Tibial nerve (tissue), 4 donors: ENCODE measurements at places on chromosomes 2 and 18. TPM values are rescaled to one million over a fixed set of nuclear protein-coding genes. Genes with fewer than 3 reads are reported as not detected.

- DNase-seq, result no peak
Observed at GRCh38 chr18:49193897-49194296, 243.1 kb upstream of the SMAD7 start.

- DNase-seq, result no peak
Observed at GRCh38 chr2:9422321-9423099, 818 bp downstream of the ITGB1BP1 start.

- DNase-seq, result no peak
Observed at GRCh38 chr2:40725950-40726349, 274.1 kb upstream of the SLC8A1 start.

GRCh38 chr2:223560749-223561435, 41.3 kb downstream of the SCG2 start:
- no peak for DNase-seq

- no peak for DNase-seq
Observed at GRCh38 chr2:223101340-223102039, 49.5 kb downstream of the KCNE4 start.

DNA sequence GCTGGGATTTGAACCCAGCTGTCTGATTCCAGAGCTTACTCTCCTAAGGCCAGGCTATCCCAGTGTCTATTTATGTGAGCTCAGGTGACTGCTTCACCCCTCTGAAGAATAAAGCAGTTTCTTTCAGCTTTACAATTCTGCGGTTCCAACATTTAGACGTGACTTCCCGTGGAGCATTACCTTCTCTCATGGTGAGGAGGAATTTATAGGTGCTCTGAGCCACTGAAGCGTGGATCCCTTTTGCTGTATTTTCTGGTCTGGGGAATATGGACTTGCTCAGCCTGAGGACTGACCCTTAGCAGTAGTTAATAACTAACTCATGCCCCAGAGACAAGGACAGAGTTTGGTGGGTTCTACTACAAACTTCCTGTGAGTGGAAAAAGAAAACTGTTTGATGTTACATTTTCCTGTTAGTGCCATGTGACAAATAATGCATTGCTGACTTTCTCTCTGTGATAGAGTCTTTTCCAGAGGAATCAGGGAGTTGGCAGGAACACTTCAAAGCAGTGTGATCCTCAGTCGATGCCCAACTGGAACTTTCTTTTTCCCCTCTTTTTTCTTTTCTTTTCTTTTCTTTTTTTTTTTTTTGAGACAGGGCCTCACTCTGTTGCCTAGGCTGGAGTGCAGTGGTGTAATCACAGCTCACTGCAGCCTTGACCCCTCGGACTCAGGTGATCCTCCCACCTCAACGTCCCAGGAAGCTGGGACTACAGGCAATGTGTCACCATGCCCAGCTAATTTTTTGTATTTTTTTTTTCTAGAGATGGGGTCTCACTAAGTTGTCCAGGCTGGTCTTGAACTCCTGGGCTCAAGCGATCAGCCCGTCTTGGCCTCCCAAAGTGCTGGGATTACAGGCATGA, 21.9 kb downstream of the CASP10 start:
- DNase-seq, result no peak

DNA sequence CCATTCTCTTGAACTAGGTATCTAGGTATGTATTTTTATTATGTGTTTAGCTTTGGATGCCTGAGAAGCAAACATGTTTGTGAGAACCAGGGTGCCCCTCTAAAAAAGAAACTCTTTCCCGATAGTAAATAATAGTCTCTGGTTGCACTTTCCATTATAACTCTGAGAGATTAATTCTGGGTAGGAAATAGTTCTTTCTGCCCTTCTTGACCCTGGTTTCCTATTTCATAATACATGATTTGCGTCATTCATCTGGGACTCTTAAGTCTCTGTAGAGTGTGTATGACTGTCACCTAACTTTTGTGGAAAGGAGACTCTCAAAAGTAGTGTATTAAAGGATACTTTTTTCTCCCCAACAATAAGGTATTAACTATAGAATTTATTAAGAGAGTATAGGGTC, 31.5 kb downstream of the ACSL3 start:
- no peak for DNase-seq

- DNase-seq, result no peak
Observed at GRCh38 chr2:157486596-157487270, 42.8 kb upstream of the CYTIP start.

DNA sequence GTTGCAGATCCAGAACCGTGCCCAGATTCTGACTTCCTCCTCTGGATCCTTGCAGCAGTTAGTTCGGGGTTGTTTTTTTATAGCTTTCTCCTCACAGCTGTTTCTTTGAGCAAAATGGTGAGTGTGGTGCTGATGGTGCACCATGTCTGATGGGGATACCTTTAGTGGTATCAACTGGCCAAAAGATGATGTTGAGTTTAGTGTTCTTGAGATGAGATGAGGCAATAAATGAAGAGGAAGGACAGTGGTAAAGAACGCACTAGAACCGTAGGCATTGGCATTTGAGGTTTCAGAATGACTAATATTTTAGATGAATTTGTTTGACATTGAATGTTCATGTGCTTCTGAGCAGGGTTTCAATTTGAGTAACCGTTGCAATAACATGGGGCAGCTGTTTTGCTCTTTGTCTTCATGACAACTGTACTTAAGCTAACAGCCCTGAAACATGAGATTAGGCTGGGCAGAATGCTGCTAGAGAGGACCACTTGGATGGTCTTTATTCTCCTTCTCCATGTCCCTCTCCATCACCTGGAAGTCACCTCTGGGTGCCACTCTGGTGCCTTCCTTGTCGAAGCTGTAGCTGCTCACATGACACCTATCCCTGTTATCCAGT, 3.9 kb downstream of the CTLA4 start:
- no peak for DNase-seq

- no peak for DNase-seq
Observed at GRCh38 chr2:206802654-206803514, 37.5 kb downstream of the FASTKD2 start.

- DNase-seq, result no peak
Observed at GRCh38 chr18:36394486-36394885, 97.0 kb downstream of the FHOD3 start.

- DNase-seq, result no peak
Observed at GRCh38 chr2:238169708-238170251, 11.0 kb downstream of the ERFE start.

- DNase-seq, result no peak
Observed at GRCh38 chr2:18924886-18925285, 335.5 kb upstream of the NT5C1B start.

DNA sequence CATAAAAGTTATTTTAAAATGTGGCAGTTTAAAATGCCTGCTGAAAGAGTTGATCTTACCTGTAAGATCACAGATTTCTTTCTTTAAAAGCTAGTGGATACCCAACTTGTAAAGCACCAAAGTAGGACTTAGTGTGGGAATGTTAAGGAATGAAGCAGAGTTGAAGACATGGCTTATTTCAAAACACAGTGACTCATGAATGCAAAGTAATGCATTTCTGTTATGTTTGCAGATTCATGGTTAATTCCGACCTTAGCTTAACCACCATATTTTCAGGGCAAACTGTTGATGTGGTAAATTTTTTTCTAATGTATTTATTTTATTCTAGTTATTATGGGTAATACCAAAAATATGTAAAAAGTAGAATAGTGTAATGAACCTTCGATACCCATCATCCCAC, 206.8 kb upstream of the FOSL2 start:
- DNase-seq, result no peak

DNA sequence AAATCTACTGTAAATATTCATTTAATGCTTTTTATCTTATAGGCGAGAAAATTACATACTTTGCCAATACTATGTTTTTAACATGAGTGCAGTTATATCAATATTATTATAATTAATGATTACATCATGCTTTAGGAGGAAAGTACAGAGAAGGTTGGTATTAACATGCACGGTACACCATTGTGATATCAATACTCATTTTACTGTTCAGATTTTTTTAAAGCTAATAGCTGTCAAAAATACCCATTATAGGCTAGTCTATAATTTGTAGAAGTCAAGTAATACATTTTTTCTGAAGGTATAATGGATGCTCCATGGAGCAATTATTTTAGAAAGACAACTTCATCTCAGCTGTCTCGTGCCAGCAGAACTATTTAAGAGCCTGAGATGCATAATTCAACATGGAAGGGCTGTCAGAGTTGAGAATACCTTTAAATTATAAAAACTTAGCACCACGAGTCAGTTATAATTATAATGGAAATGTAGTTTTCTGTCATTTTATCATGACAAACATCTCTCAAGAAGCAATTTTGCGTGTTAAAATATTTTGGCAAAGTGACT, 1641.7 kb upstream of the ACVR2A start:
- DNase-seq, result no peak

GRCh38 chr18:34648269-34648985, 61.7 kb upstream of the DTNA start:
- no peak for DNase-seq

DNA sequence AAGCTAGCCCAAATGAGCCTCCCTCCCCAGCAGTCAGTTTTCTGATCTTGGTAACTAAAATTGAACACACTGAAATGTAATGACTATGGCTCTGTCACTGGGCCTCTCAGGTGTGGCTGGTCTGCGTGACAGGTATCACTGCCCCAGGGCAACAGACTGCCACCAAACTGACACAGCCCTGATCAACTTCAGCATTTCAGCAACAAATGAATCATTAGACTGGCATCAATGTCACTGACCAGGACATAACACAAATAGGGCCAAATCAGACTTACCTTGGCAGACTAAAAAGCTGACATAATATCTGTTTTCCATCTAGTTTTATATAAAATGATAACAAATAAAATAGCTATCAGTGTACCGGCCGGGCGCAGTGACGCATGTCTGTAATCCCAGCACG, 290.8 kb upstream of the CHAC2 start:
- DNase-seq, result no peak

DNA sequence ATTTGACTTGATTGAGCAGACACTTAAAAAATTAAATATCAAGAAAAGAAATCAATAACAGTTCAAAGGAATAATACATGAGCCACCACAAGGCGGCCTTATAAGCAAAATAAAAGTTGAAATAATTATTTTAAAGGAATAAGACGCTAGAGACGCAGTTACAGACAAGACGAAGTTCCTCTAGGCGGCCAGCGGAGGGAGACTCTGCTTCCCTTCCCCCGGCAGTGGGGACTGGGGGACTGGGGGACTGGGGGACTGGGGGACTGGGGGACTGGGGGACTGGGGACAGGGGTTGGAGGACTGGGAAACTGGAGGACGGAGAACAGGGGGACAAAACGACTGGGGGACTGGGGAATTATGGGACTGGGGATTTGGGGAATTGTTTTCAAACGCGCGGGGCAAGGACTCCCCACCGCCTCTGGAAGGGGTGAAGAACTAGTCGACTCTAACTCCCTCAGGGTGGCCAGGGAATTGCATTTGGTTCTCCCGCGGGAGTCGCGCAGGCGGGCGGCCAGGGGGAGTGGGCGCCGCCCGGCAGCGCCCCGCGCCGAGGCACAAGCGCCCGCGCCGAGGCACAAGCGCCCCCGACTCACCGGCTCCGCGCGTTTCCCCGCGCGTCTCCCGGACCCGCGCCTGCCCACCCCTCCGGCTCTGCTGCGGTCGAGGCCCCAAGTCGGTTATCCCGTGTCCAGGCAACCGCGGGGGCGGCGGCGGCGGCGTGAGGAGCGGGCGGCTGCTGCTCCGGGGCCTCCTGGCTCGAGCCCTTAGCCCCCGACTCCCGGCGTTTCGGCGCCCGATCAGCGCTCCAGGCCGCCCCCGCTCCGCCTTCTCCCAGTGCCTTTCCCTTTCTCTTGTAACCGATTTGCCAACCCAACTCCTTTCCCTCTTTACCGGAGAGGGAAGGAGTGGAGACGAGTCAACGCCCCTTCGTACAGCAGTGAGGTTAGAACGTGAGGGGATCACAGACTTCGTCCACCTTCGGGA, at the start of gene CCDC178:
CCDC178 (minus strand) TSS at position 662 of the 984 bp plus-strand sequence. CDS start 28,633 bp downstream, outside the sequence.
- no peak for DNase-seq

DNA sequence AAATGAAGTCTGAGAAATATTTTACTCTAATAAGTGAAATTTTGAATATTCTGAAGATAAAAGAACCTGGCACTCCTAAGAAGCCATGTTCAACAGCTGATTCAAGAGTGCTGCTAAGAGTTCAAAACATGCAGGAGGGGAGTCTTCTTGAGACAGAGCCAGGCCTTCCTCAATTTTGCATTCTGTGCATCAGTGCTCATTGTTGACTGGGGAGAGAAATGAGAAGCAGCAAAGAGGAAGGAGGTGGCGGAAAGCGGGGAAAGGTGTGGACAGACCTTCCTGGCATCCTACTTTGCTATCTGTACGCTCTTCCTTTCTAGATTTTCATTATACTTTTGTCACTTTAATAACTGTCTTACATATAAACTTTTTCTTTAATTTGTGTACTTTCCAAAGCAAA, 29.7 kb upstream of the TXNDC2 start:
- DNase-seq, result no peak

- no peak for DNase-seq
Observed at GRCh38 chr2:173311844-173312606, 42.6 kb upstream of the CDCA7 start.

GRCh38 chr2:200821686-200822245, 10.1 kb downstream of the BZW1 start:
- no peak for DNase-seq

DNA sequence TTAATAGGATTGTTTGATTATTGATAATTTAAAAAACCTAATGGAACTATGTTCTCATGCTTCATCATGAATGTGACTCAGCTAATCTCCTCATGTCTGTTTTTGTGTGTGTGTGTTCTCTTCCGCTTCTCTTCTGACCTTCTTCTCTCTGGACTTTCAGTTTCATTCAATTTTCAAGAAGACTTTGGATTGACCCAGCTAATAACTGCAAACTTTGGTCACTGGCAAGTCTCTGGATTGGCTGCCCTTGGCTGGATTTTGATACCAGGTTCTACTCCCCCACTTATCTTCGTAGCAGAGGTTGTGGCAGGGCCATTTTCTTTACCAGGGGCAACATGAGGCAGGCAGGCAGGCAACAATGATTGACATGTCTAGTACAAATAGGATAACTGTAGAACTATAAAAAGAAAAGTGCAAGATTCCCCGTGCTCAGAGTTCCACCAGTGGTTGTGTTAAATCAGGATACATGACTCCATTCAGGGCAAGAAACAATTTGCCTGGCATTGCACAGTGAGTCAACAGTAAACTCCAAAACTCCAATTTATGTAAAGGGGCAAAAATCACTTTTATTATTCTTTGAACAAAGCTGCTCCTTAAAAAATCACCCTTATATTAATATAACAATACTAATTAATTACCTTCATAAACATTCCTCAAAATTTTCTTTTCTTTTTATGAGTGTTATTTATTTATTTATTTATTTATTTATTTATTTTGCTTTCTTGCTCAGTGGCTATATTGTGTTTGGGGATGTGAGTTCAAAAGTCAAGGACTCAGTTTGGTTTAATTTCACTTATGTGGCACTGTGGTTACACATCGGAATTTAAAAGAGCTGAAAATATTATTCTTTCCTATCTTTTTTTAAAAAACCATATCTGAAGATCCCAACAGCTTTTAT, 167.6 kb downstream of the RND3 start:
- DNase-seq, result no peak

Gene ATG16L1
- 44.1 TPM for total RNA-seq

Gene GBX2
- not detected for total RNA-seq

Gene RASGRP3
- total RNA-seq, result 5.4 TPM

Gene TXNL4A
- total RNA-seq, result 19.0 TPM

Gene GCG
- 1.8 TPM for total RNA-seq

Gene WDR75
- total RNA-seq, result 35.7 TPM
